ENCODE measurements at places on chromosomes 5 and 9.
A peak's percentile ranks its signal among the peaks of the same experiment; 100 is the strongest.

DNA sequence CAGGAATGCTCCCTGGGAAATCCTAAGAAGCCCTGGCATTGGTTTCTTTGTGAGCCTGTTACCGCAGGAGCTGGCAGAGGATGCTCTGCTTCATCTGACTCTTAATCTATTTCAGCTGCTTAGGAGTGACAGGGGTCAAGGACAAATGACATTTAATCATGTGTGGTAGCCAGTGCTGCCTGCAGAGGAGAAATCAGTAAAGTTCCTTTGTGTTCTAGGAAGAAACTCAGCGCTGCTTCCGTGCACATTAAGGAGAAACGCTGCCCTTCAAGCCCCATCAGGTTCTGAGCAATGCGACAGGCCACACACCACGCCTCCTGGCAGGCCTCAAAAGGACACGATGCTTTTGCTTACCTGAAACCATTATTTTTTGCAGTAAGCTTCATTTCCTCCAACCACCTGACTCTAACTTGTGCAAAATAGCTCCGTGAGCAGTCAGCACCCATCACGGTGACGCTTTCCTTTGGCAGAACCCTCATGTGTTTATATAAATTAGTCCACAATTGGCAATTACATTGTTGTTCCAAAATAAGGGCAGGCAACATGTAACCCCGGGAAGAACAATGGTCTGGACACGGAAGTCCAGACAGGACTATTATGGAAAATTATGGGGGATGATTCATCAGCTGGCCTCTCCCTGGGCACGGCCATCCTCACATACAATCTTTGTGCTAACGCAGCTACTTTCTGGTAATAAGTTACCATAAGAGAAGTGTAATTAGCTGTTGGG, 387.9 kb upstream of the DAP start:
- peak; percentile 56 for DNase-seq

DNA sequence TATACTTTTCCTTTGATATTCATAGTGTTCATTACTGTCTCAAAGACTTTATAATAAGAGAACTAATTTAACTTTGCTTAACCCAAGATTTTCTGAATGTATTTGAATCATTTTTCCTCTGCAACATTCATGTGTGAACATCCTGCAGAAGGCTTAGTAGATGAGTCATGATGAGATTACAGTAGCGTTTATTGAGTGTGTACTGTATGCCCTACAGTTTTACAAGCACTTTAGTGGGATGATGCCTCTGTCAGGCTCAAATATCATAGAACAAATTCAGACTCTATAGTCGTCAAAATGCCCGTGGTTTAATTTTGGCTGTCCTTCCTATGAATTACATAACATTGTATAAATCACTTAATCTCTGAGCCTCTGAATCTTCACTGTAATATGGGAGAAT, 41.2 kb downstream of the FYB1 start:
- no peak for DNase-seq

GRCh38 chr5:78953092-78953800, 31.9 kb downstream of the ARSB start:
- no peak for DNase-seq

- DNase-seq = no peak
Observed at GRCh38 chr5:16981700-16982099, 45.6 kb upstream of the MYO10 start.

DNA sequence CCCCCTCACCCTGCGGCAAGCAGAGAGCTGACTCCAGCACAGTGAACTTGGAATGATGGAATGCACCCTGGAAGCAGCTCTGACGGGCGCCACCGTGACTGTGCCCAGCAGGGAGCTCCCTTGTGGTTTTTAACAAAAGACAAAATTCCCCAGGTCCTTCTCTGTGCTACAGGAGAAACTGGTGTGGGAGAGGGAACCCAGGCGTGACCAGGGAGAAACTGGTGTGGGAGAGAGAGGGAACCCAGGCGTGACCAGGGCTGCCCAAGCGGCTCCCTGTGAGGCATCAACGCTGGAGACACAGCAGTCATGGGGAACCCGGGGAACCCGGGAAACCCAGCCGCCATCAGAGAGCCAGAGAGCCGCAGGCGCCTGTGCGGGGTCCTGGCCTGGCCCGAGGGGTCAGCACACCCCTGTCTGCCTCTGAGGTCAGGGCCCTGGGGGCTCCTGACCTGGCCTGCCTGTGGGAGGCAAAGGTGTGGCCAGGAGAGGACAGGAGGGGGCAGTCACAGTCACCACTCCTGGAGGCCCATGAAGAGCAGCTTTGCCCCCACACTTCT, 3.1 kb upstream of the AHRR start:
- no peak for DNase-seq

GRCh38 chr9:35956651-35957050, 1.3 kb downstream of the OR2S2 start:
- DNase-seq = no peak

DNA sequence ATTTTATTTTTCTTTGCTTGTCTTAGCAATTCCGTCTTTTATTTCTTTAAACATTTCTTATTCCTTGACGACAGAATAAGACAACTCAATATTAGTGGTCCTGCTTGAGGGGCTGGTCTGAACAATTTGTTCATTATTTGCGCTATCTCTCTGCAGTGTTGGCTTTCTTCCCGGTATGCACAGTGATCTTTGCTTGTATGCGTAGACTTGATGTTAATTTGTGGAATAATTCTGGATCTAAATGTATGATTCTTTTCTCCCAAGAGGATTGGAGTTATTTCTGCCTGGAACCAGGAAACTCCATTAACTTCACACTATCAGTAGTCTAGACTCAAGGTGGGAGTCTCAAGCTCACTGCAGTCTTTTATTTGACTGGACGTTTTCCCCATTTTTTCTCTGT, 80.4 kb downstream of the KDM4C start:
- no peak for DNase-seq

GRCh38 chr5:152736906-152737305, 331.8 kb upstream of the NMUR2 start:
- DNase-seq = no peak

- peak; percentile 71 for DNase-seq
Observed at GRCh38 chr9:130707225-130707976, 13.8 kb downstream of the EXOSC2 start.

DNA sequence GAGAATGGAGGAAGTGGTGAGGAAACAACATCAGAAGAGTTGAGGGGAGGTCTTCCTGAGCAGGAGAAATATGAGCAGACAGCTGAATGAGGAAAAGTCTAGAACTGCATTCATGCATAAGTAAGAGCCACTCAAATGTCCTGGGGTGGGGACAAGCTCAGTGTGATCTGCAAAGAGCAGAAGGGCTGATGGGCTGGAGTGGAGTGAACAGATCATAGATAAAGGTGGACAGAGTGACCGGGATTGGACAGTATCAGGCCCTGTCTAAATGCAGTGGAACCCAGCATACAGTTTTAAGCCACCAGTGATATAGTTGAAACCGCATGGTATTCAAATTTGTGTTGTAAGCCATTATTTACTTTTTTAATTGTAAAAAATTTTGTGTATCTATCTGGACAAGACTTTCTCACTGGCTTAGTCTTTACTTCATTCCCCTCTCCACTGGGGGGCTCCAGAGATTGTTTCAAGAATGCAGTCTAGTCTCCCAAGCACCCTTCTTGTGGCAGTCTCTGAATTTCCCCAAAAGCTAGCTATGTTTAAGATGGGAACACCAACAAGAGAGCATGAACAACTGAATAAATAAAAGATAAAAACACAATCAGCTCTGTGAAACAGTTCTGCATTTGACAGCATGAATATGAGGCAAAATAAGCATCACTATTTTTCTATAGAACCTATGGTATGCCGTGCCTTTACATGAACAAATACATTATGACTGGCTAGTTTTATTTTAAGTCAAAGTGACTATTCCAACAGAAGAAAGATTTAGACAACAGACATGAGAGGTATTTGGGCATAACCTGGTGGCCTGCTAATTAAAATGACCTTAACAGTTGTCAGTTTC, 10.7 kb upstream of the STK32A start:
- DNase-seq = peak; percentile 35

- no peak for DNase-seq
Observed at GRCh38 chr5:172482156-172483020, 28.1 kb upstream of the SH3PXD2B start.

DNA sequence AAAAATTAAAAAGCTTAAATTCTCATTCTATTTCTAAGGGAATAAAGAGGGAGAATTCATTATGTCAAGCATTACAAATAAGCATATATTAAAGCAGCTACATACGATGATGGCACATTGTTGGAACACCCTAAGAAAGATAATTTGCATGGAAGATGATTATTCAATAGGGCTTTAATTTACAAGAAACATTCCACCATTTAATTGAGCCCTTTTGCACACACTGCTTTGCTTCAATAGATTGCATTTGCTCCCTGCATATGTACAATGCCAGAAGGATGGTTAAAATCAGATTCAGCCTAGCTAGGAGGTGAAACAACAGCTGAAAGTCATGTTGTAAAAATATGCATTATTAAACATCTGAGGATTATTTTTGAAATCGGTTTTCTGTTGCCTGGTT, 21.8 kb downstream of the KIAA1958 start:
- no peak for DNase-seq

DNA sequence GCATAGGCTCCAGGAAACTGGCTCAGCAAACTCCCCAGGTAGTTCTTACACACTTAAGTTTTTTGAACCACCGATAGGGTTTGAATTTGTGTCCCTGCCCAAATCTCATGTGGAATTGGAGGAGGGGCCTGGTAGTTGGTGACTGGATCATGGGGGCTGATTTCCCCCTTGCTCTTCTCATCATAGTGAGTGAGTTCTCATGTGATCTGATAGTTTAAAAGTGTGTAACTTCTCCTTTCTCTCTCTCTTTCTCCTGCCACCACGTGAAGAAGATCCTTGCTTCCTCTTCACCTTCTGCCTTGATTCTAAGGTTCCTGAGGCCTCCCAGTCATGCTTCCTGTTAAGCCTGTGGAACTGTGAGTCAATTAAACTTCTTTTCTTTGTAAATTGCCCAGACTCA, 22.4 kb upstream of the HACD4 start:
- DNase-seq = no peak

- DNase-seq = no peak
Observed at GRCh38 chr9:116944714-116945534, 257.8 kb downstream of the TRIM32 start.

- no peak for DNase-seq
Observed at GRCh38 chr5:169263591-169263990, 37.3 kb downstream of the SLIT3 start.

DNA sequence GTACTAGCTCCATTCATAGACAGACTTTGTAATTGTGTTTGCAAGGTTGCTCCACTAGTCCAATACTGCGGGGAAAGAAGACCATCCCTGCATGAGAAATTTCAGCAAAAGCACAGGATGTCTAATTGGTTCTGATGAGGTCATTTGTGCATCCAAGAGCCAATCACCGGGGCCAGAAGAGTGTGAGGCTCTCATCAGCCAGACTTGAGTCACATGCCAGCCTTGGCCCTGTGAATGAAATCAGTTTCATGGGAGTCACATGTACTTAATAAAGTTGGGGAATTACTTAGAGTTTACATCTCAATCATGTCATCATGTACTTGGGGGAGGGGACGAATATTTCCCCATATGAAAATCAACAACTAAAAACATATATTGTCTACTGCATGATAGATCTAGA, 1236.0 kb downstream of the MAT2B start:
- DNase-seq = no peak

DNA sequence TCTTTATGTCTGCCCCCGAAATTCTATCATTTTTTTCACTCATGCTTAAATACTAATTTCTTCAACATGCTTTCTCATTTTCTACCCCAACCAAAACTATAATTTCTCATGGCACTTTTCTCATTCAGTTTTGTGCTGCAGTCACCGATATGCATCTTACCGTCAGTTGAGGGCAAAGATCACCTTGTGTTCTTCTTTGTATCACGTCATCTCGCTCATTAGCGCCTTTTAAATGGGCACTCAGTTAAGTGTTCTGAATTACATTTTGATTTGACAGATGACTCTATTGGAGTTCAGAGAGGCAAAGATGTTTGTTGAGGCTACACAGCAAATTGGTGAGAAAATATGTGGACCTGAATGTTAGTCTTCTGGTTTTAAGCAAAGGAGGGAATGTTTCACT, 211.7 kb upstream of the GLRA1 start:
- no peak for DNase-seq

DNA sequence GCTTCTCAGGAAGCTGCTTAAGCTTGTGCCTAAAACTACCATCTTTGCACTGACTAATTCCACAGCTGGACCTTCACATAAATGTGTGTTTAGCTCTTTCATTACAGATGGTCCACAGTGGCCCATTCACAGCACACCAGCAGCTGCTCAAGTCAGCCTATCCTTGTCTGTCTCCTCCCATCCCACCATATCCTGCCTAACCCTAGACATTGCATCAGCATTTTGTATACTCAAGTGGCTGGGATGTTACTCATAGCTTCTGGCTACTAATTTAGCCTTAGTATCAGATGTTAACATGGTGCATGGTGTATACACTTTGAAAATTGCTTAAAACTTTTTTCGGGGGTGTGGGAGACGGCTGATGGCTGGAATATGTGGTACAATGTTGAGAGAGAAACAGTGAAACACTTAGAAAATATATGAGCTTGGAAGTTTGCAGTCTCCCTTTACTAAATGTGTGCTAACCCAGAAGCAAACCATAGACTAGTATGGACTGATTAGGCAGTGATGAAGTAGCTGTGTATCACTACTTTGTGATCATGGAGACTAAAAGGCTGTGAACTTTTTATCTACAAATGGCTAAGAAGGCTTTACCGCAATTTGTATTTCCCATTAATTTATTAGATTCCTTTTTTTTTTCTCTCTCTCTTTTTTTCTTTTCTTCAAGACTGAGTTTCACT, 83.1 kb downstream of the JMY start:
- DNase-seq = no peak

GRCh38 chr5:147327421-147327820, 92.6 kb downstream of the STK32A start:
- no peak for DNase-seq

DNA sequence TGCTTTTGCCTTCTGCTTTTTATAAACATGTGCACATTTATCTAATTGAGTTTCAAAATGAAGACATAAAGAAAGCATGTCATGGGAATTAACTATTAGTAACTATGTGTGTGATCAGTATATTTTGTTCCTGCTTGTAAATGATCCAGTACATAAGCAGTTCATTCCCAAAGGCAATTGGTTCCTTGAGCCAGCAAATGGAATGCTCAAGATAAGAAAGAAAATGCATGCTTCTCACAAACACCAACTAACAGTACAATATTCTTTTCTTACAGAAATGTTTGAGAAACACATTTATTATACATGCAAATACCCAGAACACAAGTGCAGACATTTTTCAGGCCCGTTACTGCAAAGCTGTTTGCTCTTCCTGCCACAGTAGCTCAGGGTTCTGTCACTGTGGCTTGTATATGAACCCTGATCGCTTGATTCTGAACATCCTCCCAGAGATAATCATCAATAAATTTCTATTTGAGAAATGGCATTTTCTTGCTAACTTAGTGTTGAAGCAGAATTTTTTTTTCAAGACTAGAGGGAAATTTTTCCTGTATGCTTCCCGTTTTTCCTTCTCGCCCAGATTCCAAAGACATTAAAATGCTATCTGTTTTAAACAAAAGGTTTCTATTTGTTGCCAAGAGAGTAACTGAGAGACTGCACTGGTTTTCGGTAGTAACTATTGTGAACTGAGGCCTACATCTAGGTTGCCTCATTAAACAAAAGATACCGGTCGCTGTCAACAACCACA, 1.9 kb downstream of the GNAQ start:
- peak; percentile 15 for DNase-seq

- no peak for DNase-seq
Observed at GRCh38 chr5:141929398-141930058, 5.9 kb downstream of the DELE1 start.
